NCI-H2081 (cell line): ENCODE measurements at places on chromosomes 7 and 10.

- DNase-seq: no peak
Observed at GRCh38 chr10:122426829-122427228, 27.6 kb upstream of the ARMS2 start.

- DNase-seq: no peak
Observed at GRCh38 chr7:134844200-134844599, 64.8 kb downstream of the CALD1 start.

DNA sequence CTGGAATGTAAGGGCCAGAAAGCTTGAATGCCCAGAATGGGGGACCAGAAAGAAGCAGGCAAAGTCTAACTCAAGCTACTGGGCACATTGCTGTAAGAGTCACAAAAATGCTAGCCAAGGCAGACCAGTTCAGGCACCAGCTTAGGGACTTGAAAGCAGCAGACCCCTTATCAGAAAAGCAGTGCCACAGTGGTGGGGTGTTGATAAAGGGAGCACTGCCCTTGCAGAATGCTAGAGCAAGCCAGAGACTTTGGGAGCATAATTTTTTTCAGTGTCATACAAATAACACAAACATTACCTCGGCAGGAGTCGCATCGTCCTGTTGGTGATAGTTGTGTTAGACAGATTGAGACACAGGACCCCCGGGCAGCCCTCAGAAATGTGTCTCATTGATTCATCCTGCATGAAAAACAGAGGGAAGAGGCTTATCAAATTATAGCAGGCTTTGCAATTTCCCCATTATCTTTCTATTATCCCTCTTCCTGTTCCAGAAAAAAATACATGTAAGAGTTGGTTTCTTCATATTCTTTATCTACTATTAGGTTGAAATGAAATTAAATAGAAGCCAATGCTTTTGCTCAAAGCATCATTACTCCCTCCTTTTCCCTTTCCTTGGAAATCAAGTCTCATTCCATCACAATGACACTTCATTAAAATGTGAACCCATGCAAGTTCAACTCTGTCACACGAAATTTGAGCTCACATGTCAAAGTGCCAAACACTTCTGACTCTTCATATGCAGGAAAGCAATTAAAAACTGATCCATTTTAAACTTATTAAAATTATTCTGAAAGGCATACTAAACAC is 13.4 kb downstream of the LRRC17 start:
- no peak for DNase-seq

- no peak for DNase-seq
Observed at GRCh38 chr10:44949127-44949802, 10.3 kb upstream of the RASSF4 start.

GRCh38 chr10:17335065-17335464 is 107.0 kb downstream of the VIM start:
- DNase-seq: no peak

- no peak for DNase-seq
Observed at GRCh38 chr7:96774358-96774757, 64.7 kb upstream of the SEM1 start.

- DNase-seq: no peak
Observed at GRCh38 chr10:103800789-103801540, 54.4 kb downstream of the SH3PXD2A start.

- DNase-seq: no peak
Observed at GRCh38 chr10:110944792-110945396, 25.5 kb downstream of the SHOC2 start.

DNA sequence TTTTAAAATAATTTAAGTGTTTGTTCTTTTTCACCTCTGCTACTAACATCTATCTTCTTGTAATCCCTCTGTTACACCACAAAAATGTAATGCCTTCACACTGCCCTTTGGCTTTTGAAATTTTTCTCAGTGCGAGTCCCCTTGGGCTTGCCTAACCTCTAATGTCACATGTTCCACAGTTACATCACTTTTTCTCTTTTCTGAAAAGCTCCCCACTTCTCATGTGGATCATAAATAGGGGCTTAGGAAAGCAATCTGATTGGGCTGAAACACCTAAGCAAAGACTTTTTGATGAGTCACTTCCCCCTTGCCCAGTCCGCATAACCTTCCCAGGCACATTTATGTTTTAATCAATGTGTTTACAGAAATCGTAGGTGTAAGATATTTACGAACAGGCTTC is 288.2 kb downstream of the IPMK start:
- no peak for DNase-seq

GRCh38 chr10:19749185-19749729 is 67.0 kb upstream of the PLXDC2 start:
- no peak for DNase-seq

GRCh38 chr7:41584746-41585145 is 118.1 kb downstream of the INHBA start:
- no peak for DNase-seq

- no peak for DNase-seq
Observed at GRCh38 chr7:115516341-115516740, 514.2 kb downstream of the TFEC start.

- no peak for DNase-seq
Observed at GRCh38 chr10:12703813-12704212, 297.7 kb downstream of the CCDC3 start.

GRCh38 chr7:85750454-85750949 is 563.6 kb upstream of the SEMA3D start:
- DNase-seq: peak; percentile 17

DNA sequence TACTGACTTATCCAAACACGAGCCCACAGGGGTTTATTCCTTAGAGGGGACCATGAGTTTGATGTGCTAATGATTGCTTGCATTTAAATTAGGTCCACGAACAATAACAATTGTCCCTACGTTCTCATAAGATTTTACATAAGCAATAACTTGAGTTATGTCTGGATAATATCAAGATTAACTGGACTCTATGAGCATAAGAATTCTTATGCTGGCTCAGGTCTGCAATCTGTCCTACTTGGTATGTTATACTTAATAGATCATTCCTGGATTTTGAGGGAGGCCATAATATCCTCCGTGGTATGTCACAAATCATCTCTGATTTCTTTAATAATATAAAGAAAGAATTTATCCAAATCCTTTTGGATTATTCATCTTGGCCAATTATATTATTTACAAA is 552.3 kb downstream of the KCNMA1 start:
- DNase-seq: no peak

DNA sequence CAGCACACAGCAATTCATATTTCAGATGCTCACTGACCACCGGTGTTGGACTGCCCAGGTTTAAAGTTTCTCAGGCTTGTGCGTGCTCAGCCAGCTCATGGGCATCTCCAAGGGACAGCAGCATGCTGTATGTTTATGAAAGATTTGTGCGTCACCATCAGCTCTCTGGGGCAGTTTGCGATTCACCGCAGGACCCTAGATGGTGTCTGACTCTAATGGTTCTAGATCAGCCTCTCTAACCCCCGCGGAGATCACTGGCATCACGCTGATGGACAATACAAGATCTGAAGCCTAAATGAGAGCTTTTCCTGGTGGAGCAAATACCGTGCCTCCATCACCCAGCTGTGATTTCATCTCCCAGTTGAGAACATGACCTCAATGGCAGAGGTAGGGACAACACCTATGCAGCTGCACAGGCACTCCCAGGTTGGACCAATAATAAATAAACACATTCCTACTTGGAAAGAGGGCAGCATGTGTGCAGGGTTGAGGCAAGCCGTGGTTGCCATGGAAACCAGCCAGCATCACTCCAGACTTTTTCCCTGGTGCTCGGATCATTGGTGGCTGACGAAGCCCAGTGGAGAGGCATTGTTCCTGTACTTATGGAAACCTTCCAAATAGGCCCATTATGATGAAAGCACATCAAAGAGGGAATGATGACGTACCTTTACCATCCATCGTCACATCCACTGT is 253.6 kb downstream of the KCNMA1 start:
- DNase-seq: no peak

DNA sequence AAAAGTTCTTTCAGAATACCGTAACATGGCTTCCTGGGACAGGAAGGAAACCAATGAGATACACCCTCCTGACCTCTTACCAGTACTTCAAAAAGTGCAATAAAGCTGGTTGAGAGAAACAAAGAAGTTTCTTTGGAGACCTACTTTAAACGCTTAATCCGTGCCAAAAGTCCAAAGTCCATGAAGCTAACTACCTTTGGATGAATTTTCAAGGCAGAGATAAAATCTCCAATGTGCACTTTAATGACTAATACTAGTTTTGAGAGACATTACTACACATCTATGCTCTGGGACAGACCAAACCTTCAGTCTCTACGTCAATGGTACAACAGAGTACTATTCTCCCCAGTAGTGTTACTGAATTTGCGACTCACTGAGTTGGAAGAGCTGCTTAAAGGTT is 46.1 kb downstream of the UBE2H start:
- DNase-seq: no peak

- DNase-seq: peak; percentile 65
Observed at GRCh38 chr7:22192801-22193200, 164.2 kb downstream of the RAPGEF5 start.

DNA sequence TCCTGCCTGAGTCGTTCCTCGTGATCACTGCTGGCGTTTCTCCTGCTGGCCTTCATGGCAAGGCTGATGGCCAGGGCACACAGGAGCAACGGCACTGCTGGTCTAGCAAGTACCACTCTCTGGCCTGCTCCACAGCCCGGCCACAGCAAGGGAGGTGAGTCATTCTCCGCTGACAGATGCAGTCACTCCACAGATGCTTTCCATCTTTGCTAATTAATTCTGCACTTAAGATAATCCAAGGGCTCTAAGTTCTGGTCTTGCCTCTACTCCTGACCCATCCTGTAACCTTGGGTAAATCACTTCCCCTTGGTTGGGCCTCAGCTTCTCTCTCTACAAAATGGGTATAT is 244.4 kb downstream of the RPS24 start:
- DNase-seq: no peak

DNA sequence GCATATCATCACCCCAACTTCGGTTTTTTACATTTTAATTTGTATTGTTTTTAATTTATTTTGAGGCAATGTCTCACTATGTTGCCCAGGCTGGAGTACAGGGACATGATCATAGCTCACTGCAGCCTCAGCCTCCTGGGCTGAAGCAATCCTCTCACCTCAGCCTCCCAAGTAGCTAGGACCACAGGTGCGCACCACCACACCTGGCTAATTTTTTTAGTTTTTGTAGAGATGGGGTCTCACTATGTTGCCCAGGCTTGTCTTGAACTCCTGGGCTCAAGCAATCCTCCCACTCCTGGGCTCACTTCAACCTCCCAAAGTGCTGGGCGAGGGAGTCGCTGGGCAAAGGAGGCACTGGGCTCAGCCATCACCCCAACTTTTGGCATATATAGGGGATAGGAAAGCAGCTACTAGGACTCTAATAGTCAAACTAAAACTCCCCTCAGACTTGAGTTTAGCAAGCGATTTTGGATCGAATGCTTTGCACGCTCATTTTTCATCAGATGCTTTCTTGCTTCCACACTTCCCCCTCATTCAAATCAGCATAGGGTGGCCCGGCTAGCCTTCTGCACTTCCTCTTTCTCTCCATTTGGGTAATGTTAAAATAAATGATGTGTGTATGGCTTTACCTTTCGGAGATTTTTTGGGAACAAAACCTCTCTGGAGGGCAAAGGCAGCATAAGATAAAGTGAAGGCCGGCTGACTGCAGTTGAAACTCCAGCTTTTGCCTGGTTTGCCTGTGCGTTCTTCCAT is 20.8 kb upstream of the NMT2 start:
- DNase-seq: no peak

GRCh38 chr7:28572321-28573058 is 160.2 kb downstream of the CREB5 start:
- peak; percentile 98 for DNase-seq

DNA sequence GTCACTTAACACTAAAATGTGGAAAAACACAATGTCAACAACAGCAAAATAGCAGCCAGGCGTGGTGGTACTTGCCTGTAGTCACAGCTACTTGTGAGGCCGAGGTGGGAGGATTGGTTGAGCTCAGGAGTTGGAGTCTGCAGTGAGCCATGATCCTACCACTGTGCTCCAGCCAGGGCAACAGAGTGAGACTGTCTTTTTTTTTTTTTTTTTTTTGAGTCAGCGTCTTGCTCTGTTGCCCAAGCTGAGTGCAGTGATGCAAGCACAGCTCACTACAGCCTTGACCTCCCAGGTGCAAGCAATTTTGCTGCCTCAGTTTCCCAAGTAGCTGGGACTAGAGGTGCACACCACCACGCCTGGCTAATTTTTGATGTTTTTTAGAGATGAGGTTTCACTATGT is 6.1 kb downstream of the KCTD7 start:
- DNase-seq: no peak

- DNase-seq: no peak
Observed at GRCh38 chr10:11401264-11402235, 209.9 kb downstream of the USP6NL start.

DNA sequence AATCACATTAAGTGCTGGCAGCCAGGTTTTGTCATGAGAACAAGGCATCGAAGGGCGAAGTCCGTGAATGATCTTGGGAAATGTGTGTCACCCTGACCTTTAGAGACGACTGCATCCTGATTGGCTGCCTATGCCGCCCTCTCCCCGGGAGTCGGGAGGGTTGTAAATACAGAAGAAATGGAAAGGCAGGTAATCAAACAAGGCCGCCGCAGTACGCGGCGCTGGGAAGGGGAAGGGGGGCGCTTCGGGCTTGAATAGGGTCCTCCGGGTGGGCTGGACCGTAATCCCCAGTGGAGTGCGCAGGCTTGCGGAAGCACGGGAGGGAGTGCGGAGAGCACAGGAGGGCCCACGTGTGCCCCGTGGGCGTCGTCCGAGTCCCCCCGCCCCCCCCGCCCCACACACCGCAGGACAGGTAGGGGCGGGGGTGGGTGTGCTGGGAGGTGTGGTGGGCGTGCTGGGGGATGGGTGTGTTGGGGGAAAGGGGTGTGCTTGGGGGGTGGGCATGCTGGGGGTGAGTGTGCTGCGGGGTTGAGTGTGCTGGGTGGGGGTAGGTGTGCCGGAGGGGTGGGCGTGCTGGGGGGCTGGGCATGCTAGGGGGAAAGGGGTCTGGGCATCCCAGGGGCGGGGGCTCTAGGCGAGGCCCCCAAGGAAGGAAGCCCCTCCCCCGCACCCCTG is 169.4 kb downstream of the ARHGAP12 start:
- DNase-seq: peak; percentile 61

GRCh38 chr7:151934584-151934983 is 21.7 kb upstream of the GALNTL5 start:
- DNase-seq: no peak

DNA sequence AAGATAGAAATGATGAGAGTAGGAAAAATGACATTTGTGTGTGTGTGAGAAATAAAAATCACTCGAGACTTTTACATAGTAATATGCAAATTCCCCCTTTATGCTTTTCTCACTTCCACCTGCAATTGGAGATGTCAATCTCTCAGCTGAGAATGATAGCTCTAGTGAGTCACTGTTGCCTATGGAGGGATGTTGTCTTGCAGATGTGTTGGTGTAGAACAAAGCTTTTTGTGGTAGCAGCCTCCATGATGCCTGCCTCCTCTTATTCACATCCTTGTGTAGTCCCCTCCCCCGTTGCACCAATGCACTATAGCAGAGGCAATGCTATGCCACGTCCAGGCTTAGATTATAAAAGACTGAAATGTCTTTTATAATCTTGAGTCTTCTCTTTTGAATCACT is 33.8 kb downstream of the SPAG6 start:
- DNase-seq: no peak

DNA sequence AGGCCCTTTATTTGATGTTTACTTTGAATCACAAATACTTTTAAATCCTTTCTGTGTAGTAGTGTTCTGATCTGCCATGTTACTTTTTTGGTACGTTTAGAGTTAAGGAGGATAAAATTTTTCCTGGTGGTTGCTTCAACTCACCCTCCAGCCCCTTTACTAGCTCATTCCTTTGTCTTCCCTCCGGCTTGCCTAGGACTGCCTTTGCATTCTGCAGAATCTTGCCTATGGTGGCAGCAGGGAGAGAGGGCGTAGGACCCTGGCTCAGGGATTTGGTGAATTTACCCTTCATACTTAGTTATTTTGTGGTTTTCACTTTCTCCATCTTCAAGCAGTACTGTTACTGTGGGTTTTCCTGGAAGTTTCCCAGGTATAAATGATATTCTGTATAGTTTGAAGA is 833.5 kb downstream of the XPNPEP1 start:
- no peak for DNase-seq
